ENCODE measurements at places on chromosomes 6 and 20.

GRCh38 chr6:41428996-41429421 lies 93.6 kb downstream of the NCR2 start:
- no peak for DNase-seq

GRCh38 chr6:100613656-100614055 lies 148.9 kb upstream of the SIM1 start:
- DNase-seq, result no peak

GRCh38 chr20:63519668-63520503 lies 679 bp upstream of the PPDPF start:
- peak; percentile 58 for DNase-seq

GRCh38 chr6:84346372-84346771 lies 118.9 kb upstream of the CEP162 start:
- no peak for DNase-seq

DNA sequence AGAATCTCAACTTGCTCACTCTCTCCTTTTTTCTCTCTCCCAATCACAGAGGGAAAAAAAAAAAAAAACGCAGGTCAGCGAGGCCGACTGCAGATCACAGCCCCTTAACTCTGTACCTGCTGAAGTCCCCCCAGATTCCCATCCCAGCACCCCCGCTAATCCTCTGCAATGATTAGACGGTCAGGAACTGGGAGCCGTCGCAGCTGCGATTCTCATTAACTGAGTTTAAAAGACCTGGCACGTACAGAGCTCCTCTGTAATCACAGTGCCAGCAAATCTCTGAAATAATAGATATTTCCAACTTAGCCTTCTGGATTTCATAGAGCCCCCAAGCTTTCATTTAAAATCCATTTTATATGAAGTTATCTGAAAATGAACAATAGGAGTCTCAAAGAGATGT lies 84.4 kb downstream of the ANKRD60 start:
- no peak for DNase-seq

- no peak for DNase-seq
Observed at GRCh38 chr6:111353912-111354462, 129.0 kb downstream of the REV3L start.

- no peak for DNase-seq
Observed at GRCh38 chr20:20864351-20865096, 152.1 kb upstream of the RALGAPA2 start.

GRCh38 chr6:106630366-106630765 lies 988 bp downstream of the QRSL1 start:
- no peak for DNase-seq

- DNase-seq, result no peak
Observed at GRCh38 chr20:14848806-14849205, 511.4 kb upstream of the FLRT3 start.

DNA sequence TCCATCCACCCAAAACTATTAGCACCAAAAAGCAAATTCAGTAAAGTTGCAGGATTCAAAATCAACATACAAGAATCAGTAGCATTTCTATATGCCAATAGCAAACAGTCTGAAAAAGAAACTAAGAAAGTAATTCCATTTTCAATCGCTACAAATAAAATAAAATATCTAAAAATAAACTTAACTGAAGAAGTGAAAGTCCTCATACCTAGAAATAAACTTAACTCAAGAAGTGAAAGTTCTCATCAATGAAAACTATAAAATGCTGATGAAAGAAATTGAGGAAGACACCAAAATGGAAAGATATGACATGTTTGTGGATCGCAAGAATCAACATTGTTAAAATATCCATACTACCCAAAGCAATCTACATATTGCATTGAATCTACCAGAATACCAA lies 103.0 kb upstream of the ARID1B start:
- DNase-seq, result no peak

- no peak for DNase-seq
Observed at GRCh38 chr6:13005994-13006393, 289.4 kb downstream of the PHACTR1 start.

DNA sequence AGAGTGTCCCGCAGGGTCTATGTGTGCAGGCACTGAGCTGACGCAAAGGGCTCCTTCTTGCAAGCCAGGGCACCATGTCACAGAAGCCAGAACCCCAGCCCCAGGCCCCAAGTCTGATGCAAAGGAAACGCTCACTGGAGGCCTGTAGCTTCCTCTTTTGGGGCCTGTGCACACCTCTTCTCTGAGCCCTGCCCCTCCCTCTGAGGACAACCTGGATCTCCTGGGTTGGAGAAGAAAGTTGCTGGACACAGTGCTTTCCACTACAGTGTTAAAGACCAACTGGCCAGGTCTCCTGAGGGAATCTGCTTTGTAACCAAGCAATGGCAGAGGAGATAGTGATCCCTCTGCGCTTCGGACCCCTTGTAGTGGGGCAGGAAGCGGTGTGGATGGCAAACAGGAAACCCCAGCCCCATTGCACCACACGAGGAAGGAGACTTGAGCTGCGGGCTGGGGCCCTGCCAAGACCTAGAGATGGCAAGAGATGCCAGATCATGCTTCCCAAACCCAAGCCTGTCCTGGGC lies 90.0 kb downstream of the PRND start:
- peak; percentile 62 for DNase-seq

GRCh38 chr6:10421158-10421920 lies 6.5 kb upstream of the TFAP2A start:
- DNase-seq, result no peak

DNA sequence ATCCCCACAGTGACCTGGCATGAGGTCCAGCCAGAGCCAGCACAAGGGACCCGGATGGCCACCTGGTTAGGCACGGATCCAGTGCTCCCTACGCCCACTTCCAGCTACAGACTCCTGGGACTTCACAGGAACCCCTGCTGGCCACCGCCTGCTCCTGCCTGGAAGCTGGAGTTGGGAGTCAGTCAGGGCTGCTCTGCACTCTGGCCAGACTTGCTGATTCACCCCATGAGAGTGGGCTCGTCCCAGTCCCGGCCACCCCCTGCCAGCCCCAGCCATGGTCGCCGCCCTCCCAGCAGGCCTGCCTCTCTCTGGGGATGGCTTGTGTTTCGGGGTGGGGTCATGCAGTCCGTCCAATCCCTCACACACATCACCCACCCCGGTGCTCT lies 125.8 kb downstream of the DLL1 start:
- no peak for DNase-seq

- peak; percentile 50 for DNase-seq
Observed at GRCh38 chr6:158219228-158219627, 51.1 kb downstream of the GTF2H5 start.

DNA sequence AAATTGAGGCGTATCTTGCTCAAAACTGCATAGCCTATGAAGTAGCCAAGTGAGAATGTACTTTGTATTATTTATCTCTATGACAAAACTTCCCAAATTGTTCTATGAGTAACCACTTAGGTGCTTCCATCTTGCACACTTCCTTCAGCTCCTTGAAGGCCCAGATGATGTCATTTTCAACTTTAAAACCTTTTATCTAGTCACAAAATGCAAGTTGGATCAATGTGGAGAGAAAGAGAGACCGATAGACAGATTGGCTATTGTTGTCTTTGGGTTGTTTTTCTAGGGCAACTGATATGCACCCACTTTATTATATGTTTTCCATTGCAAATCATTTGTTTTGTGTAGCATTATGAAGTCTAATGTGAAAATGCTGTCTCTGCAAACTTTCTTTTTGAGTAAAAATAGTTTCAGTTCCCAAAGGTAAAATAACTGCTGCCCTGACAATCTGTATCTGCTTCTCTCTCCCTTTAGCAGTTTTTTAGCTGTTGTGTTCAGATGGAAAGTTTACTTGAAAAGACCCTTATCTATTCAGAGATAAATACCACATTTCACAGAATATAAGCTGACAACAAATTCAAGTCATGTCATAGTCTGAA lies 73.7 kb upstream of the CITED2 start:
- DNase-seq, result no peak

DNA sequence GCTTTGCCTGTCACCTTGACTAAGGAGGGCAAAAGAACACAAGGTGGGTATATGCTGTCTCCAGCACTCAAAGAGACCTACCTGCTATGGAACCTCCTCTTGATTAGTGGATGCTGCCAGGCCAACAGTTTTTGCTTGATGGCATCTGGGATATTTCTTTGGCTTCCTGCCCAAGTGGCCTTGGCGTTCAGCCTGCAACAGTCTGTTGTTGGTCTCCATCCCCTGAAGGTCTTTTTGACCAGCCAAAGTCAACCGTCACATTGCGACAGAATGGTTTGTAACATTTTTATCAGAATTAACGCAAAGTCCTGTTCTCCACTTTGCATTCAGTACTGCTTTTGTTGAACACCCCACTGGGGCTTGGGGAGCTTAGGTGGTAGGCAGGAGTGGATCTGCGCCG lies 37.1 kb downstream of the SERPINB1 start:
- no peak for DNase-seq

DNA sequence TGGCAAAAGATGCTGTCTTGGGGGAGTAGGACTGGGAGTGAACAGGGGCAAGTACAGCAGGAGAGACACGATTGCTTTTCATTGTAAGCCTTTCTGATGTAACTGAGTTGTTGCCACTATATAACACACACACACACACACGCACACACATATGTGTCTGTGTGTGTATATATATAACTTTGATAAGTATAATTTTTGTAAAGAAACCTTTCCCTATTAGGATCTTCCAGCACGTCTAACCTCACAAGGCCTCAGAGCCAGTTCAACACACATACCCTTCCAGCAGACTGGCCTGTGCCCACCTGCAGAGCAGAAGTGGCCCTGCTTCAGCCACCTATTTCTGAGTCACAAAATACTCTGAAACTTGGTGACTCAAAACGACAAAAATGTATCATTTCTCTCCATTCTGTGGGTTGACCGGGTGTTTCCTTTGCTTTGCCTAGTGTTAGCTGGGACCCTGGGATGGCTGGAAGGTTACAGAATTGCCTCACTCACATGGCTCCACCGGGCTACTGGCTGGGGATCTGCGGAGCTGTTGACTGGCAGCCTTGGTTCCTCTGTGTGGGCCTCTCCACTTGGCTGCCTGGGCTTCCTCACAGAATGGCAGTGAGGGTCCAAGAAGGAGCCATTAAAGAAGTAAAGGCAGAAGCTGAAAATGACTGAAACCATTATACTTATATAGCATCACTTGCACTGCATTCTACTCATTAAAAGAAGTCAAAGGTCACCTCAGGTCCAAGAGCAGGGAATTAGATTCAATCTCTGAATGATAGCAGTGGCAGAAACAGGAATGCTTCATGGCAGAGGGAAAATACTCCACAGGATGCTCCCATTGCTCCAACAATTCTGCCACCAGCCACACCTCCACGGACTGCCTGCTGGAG lies 126.4 kb downstream of the BANF2 start:
- no peak for DNase-seq

GRCh38 chr20:61887596-61888093 lies 178.0 kb downstream of the TAF4 start:
- no peak for DNase-seq

DNA sequence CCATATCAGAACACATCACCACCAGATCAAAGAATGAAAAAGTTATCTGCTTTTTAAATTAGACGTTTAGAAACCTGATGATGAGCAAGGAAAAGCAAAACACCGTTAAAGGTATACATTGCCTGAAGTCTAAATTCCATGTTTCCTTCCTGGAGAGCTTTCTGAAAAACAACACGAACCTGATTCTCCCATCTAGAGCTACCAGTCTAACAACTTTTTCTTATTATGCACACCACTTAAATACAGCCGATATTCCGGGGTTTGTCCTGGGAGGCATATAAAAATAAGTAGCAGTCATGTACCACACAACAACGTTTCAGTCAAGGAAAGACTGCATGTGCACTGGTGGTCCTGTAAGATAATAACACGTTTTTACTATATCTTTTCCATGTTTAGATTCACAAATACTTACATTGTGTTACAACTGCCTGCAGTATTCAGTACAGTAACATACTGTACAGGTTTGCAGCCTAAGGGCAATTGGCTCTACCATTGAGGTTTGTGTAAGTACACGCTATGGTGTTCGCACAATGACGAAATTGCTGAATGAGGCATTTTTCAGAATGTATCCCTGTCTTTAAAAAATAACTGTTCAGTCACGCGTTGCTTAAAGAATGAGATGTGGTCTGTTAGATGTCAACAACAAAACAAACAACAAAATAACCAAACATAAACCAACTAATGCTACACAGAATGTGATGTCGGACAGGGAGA lies 19.1 kb upstream of the LYRM2 start:
- no peak for DNase-seq

- DNase-seq, result no peak
Observed at GRCh38 chr6:71252410-71252809, 36.2 kb upstream of the OGFRL1 start.

DNA sequence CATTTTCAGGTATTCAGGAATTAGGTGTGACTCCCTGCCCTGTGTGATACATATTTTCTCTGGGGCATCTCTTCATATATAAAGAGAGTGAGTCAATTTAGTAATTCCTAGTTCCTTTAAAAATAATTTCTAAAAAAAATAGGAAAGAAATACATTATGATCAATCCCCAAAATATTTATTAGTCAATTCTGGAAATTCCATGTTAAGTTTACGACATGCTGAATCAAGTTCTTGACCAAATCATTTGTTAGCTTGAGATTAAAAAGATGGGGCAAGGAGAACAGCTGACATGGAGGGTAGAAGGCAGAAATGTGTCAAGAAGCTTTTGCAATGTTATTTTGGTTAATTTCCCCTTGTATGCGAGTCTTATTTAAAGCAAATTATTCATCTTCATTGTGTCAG lies 22.7 kb upstream of the PRDM1 start:
- no peak for DNase-seq

DNA sequence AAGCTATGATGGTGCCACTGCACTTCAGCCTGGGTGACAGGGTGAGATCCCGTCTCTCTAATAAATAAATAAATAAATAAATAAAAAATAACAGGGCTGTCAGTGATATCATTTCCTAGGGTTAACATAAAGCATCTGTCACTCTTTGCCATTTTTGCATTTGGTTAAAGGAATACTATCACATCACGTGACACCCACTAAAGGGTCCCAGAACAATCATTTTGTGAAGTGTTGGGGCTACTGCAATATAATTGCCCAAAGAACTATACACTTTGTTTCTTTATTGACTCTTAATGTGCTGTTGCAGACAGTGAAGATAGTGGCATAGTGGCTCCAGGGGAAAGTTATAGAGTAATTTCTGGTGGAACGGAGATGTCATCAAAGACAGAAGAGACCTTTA lies 176.5 kb upstream of the MMS22L start:
- DNase-seq, result no peak

DNA sequence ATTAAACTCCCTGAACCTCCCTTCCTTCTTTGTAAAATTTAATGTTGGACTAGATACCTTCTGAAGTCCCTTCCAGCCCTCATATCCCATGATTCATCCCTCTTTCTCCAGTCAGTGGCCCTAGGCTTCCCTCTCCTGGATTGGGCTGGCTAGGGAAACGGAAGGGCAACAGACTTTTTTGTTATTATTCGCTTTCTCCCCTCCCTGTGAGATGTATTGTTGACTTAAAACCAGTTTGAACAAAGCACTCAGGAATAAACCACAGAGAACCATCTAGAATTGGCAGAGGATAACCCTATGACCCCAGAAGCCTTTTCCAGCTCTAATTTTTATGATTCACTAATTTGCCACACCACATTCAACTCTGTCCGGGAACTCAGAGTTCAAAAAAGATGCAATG lies 239.7 kb upstream of the SUPT3H start:
- no peak for DNase-seq
